Aorta (tissue), 5 donors: ENCODE measurements at places on chromosomes 7 and 10.
A peak's percentile ranks its signal among the peaks of the same experiment; 100 is the strongest.

- H3K27ac ChIP-seq = no peak overlapping the region
- H3K4me1 ChIP-seq = no peaks in the 10 kb centered on the region
- H3K4me3 ChIP-seq = no peak overlapping the region
Measured at GRCh38 chr7:31256506-31256905, 84.0 kb downstream of the NEUROD6 start.

DNA sequence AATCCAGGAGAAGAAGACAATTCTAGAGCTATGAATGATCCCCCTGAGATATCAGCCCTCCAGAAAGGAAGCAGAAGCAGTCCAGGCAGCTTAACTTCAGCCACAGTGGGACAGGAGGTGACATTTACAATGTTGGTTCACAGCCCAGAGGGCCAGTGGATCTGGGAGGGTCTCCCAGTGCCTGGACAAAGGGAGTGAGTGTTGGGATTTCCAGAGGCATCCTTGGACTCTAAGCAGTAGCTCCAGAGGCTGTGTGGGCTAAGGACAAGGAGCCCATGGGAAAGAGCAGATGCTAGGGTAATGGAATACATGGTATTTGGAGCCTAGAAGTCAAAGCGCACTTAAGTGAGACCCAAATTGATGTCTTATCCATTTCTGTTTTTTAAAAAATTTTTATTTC is 97.4 kb upstream of the NUPR2 start:
- no peak overlapping the region for H3K4me3 ChIP-seq
- no peak overlapping the region for H3K27ac ChIP-seq
- no peaks in the 10 kb centered on the region for H3K4me1 ChIP-seq
- H3K27me3 ChIP-seq = no peaks in the 10 kb centered on the region

- H3K4me3 ChIP-seq = no peak overlapping the region
- H3K36me3 ChIP-seq = no peaks in the 10 kb centered on the region
- H3K4me1 ChIP-seq = no peaks in the 10 kb centered on the region
Measured at GRCh38 chr7:120360918-120361317, 87.9 kb downstream of the KCND2 start.

DNA sequence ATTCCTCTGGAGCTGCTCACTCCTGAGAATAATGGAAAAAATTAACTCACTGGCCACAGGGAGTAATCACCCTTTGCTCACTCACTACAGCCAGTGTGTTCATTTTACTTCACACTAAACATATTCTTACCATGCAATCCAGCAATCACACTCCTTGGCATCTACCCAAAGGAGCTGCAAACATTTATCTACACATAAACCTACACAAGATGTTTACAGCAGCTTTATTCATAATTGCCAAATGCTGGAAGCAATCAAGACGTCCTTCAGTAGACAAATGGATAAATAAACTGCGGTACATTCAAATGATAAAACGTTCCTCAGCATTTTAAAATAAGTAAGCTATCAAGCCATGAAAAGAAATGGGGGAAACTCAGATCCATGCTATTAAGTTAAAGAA is 34.2 kb upstream of the POM121L12 start:
- H3K27me3 ChIP-seq = no peaks in the 10 kb centered on the region
- H3K27ac ChIP-seq = no peak overlapping the region
- H3K4me3 ChIP-seq = no peak overlapping the region

GRCh38 chr10:110512461-110513187 is 14.9 kb downstream of the DUSP5 start:
- H3K36me3 ChIP-seq = no peaks in the 10 kb centered on the region
- H3K4me3 ChIP-seq = no peak overlapping the region
- no peaks in the 10 kb centered on the region for H3K4me1 ChIP-seq
- DNase-seq = peak; percentile 52

- no peaks in the 10 kb centered on the region for H3K4me1 ChIP-seq
- no peaks in the 10 kb centered on the region for H3K27me3 ChIP-seq
- no peak overlapping the region for H3K4me3 ChIP-seq
- no peak overlapping the region for H3K27ac ChIP-seq
- DNase-seq = no peak
- no peaks in the 10 kb centered on the region for H3K36me3 ChIP-seq
Measured at GRCh38 chr7:12625836-12626235, 55.3 kb downstream of the SCIN start.

GRCh38 chr7:140217750-140218501 is 41.1 kb upstream of the KDM7A start:
- no peaks in the 10 kb centered on the region for H3K4me1 ChIP-seq
- no peak for DNase-seq
- no peak overlapping the region for H3K4me3 ChIP-seq
- H3K36me3 ChIP-seq = no peaks in the 10 kb centered on the region
- H3K27ac ChIP-seq = no peak overlapping the region

DNA sequence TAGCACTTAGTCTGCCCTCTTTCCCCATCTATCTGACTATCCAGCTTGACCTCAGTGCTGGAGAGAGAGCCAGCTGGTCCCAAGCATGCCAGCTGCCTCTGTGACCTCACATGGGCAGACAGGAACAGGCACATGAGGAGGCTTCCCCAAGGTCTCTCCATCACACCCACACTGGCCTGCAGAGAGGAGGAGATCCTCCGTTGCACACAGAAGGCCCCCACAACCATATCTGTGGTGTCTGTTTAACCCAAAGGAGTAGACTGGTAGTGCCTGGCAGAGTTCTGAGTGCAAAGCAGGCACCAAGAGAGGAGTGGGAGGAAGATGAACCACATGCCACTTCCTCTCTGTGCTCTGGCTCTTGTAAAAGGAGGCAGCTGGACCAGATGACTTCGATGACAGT is 4.8 kb upstream of the ANK3 start:
- H3K4me3 ChIP-seq = no peak overlapping the region
- no peaks in the 10 kb centered on the region for H3K36me3 ChIP-seq
- no peak for DNase-seq
- H3K4me1 ChIP-seq = no peaks in the 10 kb centered on the region

GRCh38 chr7:158588085-158588877 is 658 bp upstream of the PTPRN2 start:
- H3K27me3 ChIP-seq = no peaks in the 10 kb centered on the region
- H3K4me3 ChIP-seq = peak overlapping the region; percentile 21
- H3K4me1 ChIP-seq = peaks cover 2% of the 10 kb centered on the region
- peak; percentile 72 for DNase-seq
- H3K36me3 ChIP-seq = no peaks in the 10 kb centered on the region

- no peaks in the 10 kb centered on the region for H3K36me3 ChIP-seq
- H3K27me3 ChIP-seq = no peaks in the 10 kb centered on the region
- DNase-seq = no peak
- H3K27ac ChIP-seq = no peak overlapping the region
- H3K4me3 ChIP-seq = no peak overlapping the region
Measured at GRCh38 chr10:98800263-98800662, 353.5 kb upstream of the HPS1 start.

DNA sequence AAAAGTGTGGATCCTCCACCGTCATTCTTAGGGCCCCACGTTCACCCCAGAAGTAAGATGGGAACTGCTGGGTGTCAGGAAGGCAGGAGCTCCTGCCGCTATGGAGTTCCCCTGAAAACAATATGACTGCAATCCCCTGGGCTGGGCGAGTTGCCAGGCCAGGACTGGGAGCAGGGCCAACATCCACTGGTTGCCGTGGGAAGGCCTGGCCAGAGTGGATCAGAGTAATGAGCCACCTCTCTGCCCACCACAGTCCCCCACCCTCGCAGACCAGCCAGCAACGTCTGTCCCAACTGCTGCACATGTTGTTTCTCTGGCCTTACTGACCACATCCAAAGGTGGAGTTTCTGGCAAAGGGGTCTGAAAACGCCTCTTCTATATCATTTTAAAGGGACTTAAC is 86.6 kb downstream of the STRA8 start:
- H3K4me3 ChIP-seq = no peak overlapping the region
- DNase-seq = peak; percentile 92
- H3K36me3 ChIP-seq = no peaks in the 10 kb centered on the region

DNA sequence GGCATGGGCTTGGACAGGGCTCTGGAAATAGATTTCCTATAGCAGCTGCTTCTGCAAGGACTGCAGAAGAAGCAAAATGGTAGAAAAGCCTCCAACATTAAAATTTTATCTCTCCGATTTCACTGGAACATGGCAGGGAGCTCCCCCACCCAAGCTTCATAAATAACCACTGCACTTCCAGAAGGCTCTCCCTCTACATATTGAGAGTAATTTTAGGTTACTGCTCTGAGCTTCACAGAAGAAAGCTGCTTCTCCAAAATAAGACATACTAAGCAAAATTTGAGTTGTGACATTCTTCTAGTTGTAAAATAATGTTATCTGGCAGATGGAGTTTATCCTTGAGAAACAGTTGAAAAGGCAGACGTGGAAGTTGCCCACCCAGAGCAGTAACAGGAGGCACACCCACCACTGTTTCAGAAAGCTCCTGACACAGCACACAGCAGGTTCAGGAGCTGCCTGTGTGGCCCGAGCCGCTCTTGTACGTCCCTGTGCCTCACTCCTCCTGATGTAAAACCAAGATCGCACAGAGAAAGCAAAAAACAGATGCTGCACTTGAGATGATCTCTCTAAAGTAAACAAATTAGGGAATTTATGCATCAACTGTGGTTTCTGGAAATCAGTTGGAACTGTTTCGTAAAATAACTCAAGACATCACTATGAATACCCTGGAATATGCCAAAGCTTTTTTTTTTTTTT is 621.0 kb downstream of the PARD3 start:
- H3K4me1 ChIP-seq = no peaks in the 10 kb centered on the region
- no peaks in the 10 kb centered on the region for H3K36me3 ChIP-seq
- no peak overlapping the region for H3K27ac ChIP-seq
- no peak overlapping the region for H3K4me3 ChIP-seq

DNA sequence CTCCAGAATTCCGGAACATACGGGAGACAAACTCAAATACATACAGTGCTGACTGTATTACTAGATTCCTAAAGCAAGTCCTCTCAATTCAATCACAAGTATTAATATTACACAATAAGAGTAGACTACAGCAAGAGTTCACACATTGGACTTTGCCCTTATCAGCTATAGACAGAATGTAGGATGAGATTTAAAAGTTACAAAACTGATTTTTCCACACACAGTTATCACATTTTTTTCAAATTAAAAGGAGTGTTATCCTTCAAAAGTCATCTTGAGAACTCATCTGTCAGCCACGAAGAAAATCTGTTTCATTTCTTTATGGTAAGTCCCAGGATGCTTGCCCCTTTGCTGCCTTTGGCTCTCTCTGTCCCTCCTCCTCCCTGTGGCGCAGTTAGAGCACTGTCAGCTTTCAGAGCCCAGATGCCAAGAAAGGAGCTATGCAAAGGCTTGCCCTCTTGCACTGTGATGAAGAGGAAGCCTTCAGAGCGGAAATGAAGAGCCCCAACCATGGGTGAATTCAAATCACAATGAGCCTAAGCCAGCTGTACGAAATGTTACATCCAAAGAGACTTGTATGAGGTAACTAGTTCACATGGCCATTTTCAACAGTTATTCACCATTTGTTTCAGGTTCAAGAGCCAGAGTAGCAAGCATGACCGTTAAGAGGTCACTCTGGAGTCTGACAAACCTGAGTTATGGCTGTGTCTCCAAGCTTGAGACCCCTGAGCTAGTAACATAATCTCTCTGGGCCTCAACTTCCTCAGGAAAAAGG is 10.7 kb downstream of the NCOA4 start:
- H3K27ac ChIP-seq = no peak overlapping the region
- no peaks in the 10 kb centered on the region for H3K4me1 ChIP-seq
- H3K4me3 ChIP-seq = no peak overlapping the region
- peak; percentile 60 for DNase-seq
- H3K27me3 ChIP-seq = no peaks in the 10 kb centered on the region

- no peak overlapping the region for H3K27ac ChIP-seq
- no peaks in the 10 kb centered on the region for H3K4me1 ChIP-seq
- H3K36me3 ChIP-seq = no peaks in the 10 kb centered on the region
- H3K27me3 ChIP-seq = no peaks in the 10 kb centered on the region
- no peak overlapping the region for H3K4me3 ChIP-seq
- no peak for DNase-seq
Measured at GRCh38 chr10:127194599-127194998, 1.8 kb downstream of the INSYN2A start.

DNA sequence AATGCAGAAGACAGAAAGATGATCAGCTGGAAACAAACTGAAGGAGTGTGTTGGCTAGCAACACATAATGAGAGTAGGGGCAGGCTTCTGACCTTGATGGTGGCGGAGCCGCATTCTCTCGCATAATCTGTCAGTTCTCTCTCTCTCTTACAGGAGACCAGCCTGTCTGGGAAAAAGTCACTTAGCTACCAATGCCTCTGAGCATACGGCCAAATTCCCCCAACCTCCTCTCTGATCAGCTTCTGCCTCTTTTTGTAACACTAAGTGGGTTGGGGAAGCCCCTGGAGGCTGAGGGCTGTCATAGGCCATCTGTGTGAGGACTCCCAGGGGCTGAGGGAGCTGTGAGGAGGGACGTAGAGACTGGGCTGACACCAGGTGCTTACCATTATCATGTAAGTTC is 104.6 kb downstream of the HIPK2 start:
- H3K27me3 ChIP-seq = no peaks in the 10 kb centered on the region
- no peak for DNase-seq
- H3K27ac ChIP-seq = no peak overlapping the region

DNA sequence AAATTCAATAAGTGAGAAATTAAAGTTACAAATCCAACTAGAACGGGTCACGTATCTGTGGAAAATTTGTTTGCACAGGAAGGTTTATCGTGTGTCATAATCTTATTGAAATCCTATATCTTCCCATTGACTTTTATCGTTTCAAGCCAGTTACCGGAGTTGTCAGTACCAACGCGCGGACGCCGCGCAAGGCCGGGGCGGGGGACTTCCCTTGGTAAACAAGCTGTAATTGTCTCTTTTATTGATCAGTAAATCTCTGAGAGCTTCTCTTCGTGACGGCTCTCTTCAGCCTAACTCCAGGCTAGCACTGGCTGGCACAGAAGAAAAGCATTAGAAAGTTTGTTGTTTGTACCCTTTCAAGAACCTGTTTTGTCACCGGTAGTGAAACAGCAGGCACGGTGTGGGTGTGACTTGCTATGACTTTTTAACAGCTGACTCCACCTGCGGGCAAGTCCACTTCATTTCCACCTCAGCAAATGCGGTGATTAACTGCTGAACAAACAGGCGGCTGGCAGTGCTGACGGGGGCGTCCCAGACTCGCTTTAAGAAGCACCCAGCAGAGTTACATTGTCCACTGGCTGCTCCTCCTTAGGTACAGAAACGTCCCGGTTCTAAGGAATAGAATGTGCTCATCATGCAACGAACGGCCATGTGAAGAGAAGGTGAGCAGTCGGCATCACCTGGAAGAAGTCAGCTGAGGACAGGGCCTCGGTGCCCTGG is 215.8 kb downstream of the MAD1L1 start:
- H3K36me3 ChIP-seq = no peaks in the 10 kb centered on the region
- no peak overlapping the region for H3K27ac ChIP-seq
- peak; percentile 64 for DNase-seq
- H3K4me1 ChIP-seq = no peaks in the 10 kb centered on the region
- H3K27me3 ChIP-seq = no peaks in the 10 kb centered on the region
- no peak overlapping the region for H3K4me3 ChIP-seq

- H3K36me3 ChIP-seq = no peaks in the 10 kb centered on the region
- no peaks in the 10 kb centered on the region for H3K4me1 ChIP-seq
- H3K27me3 ChIP-seq = no peaks in the 10 kb centered on the region
- no peak for DNase-seq
Measured at GRCh38 chr10:5490032-5490431, 9.3 kb downstream of the CALML5 start.

- H3K27ac ChIP-seq = no peak overlapping the region
- DNase-seq = no peak
- no peaks in the 10 kb centered on the region for H3K27me3 ChIP-seq
- no peak overlapping the region for H3K4me3 ChIP-seq
- no peaks in the 10 kb centered on the region for H3K4me1 ChIP-seq
Measured at GRCh38 chr7:144908324-144908723, 72.5 kb upstream of the TPK1 start.
